ENCODE measurements at places on chromosomes 13 and 19. TPM values are rescaled to one million over a fixed set of nuclear protein-coding genes. Genes with fewer than 3 reads are reported as not detected.

DNA sequence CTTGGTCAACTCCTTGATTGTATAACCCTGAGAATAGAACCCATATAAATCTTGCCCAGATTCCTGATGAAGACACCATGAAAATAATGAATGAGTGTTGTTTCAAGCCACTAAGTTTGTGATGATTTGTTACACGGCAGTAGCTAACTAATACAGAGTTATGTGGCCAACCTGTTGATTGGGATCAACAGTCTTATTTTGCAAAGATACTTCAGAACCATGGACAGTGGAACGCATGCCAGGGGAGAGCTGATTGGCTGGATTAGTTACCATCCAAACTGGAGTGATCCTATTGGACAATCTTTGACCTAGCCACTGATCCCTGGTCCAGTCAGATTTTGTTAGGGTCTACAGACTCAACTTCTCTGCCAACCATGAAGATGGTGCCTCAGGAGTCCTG is 26.6 kb downstream of the CD70 start:
- DNase-seq: no peak

ONECUT3 gene
- 0.08 TPM for polyA plus RNA-seq

GRCh38 chr13:33250609-33251008 is 34.9 kb downstream of the STARD13 start:
- no peak for DNase-seq

LILRA1 gene
- 0.51 TPM for polyA plus RNA-seq

CNFN gene
- polyA plus RNA-seq: 0.52 TPM

GRCh38 chr19:30923096-30923495 is 426.1 kb downstream of the TSHZ3 start:
- no peak for DNase-seq

PNMA8B gene
- polyA plus RNA-seq: 3.5 TPM

PEAK3 gene
- 0.09 TPM for polyA plus RNA-seq

DNA sequence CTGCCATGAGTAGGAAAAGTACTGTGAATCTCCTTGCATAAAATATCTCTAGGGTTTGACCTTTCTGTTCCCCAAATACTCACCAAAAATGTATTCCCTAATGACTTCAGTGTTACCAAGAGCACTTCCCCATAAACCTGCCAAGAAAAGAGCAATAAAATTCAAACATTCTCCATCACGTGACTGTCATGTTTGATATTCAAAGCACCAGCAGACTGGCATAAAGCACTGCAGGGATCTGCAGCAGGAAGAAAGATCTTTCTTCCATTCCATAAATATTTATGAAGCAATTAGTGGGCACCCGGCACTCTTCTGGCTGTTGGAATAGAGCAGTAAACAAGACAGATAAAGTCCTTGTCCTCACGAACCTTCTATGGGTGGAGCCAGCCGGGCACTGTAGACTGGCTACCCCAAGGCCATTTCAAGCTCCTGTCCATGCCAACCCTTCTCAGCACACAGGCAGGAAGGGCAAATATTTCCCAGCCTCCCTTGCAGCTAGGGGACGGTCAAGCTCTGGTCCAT is 20.3 kb downstream of the PLA2G4C start:
- no peak for DNase-seq

CPAMD8 gene
- 64.5 TPM for polyA plus RNA-seq

GRCh38 chr19:38893341-38893771 is 6.1 kb downstream of the SIRT2 start:
- DNase-seq: no peak
